Endothelial cell (in vitro differentiated cells): ENCODE measurements at places on chromosomes 2 and 18.

DNA sequence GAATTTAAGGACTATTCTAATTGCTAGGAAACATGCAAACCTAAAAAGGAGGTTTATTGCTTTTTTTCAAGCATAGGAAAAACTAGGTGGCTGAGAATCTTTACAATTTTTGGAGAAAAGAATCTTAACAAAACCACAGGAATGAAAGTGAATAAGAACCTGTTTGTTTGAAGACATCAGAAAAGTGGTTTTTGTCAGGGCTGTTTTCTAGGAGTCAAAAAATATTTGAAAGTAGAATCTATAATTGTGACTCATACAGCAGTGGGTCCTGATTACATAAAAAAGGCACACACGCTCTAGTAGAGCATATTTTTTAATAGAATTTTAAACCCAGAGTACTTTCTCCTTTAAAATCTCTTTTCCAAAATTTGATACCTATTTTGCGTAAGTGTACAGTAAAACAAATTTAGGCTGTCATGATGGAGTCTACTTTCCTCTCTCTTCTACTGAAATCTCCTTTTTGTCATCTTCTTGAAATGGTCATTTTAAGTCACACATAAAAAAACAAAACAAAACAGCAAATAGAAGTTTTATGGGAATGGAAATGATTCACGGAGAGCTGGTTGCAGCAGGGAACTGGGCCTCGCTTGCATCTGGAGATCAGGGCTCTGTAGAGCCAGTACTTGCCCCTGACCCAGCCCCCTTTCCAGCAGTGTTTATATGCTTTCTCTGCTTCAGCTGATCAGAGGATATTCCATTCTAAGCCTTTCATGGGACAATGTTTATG, 59.1 kb upstream of the PELI1 start:
- no peak for DNase-seq

GRCh38 chr18:30730915-30731314, 311.6 kb downstream of the DSC3 start:
- DNase-seq, result no peak

- no peak for DNase-seq
Observed at GRCh38 chr2:129888461-129888860, 91.0 kb upstream of the RAB6C start.

- DNase-seq, result no peak
Observed at GRCh38 chr2:72934683-72935610, 17.6 kb downstream of the EMX1 start.

GRCh38 chr2:174632841-174633622, 35.4 kb upstream of the WIPF1 start:
- no peak for DNase-seq

DNA sequence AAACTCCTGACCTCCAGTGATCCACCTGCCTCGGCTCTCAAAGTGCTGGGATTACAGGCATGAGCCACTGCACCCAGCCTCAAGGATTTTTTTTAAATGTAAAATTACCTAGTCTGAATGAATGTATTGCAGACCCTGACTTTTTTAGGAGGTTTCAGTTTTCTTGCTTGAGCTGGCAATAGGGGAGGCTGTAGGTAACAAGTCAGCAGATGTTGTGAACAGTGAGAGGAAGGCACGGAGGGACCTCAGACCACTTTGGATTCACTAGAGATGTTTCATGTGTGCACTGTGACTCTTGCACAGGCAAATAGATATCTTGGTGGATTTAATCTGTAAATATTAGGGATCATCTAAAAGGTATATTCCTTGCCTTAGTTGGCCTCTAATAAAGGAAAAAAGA, 6.4 kb downstream of the NDUFV2 start:
- DNase-seq, result no peak

DNA sequence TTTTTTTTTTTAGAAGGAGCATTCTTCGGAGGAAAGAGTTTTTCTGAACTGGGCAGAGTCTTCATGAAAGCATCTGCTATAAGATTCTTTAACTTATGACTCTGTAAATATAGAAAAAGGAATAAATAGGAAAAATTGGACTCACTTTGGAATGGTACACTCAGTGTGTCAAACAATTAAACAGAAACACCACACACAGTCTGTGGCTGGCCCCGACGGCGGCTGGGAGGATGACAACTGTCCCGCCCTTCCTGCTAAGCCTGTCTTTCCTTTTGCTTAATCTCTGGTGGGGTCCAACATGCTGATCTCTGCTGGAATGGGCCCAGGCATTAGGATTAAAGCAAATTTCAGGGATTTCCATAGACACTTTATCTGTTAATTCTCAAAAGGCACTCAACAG, 12.5 kb upstream of the RAB31 start:
- no peak for DNase-seq

DNA sequence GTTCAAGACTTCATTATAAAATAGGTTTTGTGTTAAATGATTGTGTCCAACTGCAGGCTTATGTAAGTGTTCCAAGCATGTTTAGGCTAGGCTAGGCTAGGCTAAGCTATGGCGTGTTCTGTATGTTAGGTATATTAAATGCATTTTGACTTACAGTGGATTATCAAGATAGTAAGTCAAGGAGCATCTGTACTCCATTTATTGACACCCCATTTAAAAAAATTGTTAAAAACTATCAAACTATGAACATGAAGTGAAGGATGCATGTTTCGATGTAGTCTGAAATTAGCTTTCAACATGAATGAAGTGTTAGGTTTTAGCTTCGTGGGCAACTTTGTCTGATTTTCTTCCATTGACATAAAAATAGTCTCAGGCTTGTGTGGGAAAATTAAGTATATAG, 290.5 kb downstream of the PARD3B start:
- DNase-seq, result no peak

GRCh38 chr18:24543086-24543794, 82.8 kb downstream of the HRH4 start:
- DNase-seq, result no peak
